ENCODE measurements at places on chromosomes 3 and 15.
A peak's percentile ranks its signal among the peaks of the same experiment; 100 is the strongest.

DNA sequence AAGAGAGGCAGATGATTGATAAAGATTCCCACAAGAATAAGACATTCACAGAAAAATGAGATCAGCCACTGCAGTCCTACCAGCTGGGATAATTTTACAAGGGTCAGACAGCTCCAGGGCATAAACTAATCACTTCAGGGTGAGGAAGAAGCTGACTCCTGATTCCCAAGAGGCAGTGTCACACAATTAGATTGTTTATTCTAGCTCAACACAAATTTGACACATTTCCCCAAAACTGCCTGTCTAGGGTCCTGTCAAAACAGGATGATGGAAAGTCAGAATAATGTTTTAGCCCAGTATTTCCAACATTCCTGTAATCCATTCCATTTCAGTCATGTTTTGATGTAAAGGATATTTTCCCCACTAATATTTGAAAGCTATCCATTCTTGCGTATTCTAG lies 110.8 kb downstream of the TNIK start:
- no peak for DNase-seq

GRCh38 chr3:127733781-127734180 lies 61.0 kb downstream of the ABTB1 start:
- DNase-seq = no peak

- DNase-seq = no peak
These were observed 44.9 kb upstream of the B3GALNT1 start for GRCh38 chr3:161150001-161150525.

- no peak for DNase-seq
These were observed 80.3 kb downstream of the FAIM start for GRCh38 chr3:138688871-138689299.

- DNase-seq = no peak
These were observed 244.9 kb downstream of the FAM43A start for GRCh38 chr3:194930377-194931204.

GRCh38 chr3:186705882-186706780 lies 11.0 kb upstream of the KNG1 start:
- no peak for DNase-seq

DNA sequence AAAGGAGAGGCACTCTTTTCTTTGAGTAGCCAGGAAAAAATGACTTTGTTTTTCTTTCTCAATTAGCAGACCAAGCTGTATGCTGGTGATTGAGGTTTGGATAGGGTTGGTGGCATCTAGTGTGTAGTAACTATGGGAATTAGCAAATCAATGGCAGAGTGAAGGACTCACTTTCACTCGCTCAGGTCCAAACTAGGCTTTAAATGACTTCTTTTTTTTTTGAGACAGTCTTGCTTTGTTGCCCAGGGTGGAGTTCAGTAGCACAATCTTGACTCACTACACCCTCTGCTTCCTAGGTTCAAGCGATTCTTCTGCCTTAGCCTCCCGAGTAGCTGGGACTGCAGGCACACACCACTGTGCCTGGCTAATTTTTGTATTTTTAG lies 35.9 kb downstream of the PRKCI start:
- DNase-seq = no peak

DNA sequence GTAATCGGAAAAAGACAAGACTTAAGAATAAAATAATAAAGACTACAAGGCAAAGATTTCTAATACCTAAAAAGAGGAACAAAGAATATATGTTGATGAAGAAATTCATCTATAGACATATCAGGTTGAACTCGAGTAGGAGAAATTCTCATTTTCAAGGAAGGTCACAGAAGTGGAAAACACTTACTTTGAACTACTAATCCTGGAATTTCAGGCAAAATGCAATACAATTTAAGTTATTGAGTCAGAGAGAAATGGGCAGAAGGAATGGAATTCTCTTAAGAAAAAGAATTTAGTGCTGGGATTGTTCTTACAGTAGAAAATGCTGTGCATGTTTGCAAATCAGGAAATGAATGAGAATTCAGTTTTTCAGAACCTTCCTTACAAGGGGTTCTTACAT lies 135.9 kb upstream of the TGFBR2 start:
- no peak for DNase-seq

GRCh38 chr15:63048776-63049665 lies 6.5 kb downstream of the TPM1 start:
- no peak for DNase-seq

- DNase-seq = no peak
These were observed 11.0 kb upstream of the STARD5 start for GRCh38 chr15:81334768-81335435.

DNA sequence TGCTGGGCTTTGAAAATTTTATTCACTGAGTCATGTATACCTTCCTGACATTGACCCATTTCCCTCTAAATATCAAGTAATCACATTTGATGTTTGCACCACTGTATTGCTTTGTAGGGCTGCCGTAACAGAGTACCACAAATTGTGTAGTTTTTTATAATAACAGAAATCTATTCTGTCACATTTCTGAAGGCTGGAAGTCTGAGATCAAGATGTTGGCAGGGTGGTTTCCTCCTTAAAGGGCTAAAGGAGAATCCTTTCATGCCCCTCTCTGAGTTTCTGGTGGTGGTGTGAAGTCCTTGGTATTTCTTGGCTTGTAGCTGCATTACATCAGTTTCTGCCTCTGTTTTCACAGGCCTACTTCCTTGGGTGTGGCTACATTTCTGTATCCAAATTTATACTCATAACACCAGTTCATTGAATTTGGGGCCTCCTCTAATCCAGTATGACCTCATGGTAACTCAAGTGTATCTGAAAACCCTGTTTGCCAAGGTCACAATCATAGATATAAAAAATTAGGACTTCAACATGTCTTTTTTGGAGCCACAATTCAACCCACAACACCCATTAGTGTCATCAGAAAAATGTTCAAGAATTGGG lies 29.1 kb upstream of the ST6GAL1 start:
- DNase-seq = no peak

DNA sequence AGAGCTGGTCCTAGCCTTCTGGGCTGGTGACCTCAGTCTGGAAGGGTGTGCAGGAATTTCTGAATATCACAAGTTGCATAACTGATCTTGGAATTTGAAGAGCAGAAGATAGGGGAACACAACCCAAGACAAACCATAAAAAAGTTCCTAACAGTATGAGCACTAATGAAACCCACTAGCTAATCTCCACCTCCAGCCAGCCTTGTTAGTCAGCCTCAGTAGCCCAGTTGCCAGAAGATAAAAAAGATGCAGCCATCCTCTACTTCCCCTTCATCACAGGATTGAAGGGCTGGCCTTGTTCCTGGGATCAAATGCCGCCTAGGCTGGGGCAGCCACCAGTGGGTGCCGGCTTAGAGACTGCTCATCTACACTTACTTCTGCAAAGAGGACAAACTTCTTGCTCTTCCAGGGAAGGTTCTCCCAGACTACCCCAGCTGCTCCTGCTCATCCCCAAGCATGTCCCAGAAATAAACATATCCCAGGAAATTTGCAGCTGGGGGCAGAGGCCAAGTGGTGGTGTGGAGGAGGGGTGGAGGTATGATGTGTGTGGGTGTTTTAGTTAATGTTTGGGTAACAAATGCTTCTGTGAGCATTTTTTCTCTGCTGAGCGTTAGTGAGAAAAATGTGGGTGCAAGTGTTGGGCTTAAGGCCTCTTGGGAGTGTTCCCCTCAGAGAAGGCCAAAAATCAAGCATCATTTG lies 9.2 kb upstream of the ITGA11 start:
- DNase-seq = no peak

- DNase-seq = no peak
These were observed 362.6 kb downstream of the LPP start for GRCh38 chr3:188516515-188516914.

DNA sequence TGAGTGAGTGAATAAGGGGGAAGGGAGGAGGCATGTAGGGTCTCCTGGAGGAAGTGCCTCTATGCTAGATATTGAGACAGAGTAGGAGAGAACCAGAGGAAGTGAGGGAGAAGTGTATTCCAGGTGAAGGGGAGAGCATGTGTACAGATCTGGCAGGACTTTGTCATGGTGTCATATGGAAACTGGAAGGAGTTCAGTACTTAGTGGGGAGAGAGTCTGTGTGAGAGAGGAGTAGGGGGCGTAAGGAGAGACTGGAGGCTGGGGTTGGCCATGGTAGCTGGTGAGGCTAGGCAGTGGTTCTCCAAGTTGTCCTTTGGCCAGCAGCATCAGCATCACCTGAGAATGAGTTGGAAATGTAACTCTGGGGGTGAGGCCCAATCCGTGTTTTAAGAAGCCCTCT lies 29.6 kb upstream of the EPHB1 start:
- no peak for DNase-seq

GRCh38 chr3:77682162-77682561 lies 642.3 kb downstream of the ROBO2 start:
- no peak for DNase-seq

GRCh38 chr15:70246623-70247220 lies 149.0 kb upstream of the TLE3 start:
- DNase-seq = no peak

- DNase-seq = no peak
These were observed 27.0 kb upstream of the ANKDD1A start for GRCh38 chr15:64884679-64885078.

DNA sequence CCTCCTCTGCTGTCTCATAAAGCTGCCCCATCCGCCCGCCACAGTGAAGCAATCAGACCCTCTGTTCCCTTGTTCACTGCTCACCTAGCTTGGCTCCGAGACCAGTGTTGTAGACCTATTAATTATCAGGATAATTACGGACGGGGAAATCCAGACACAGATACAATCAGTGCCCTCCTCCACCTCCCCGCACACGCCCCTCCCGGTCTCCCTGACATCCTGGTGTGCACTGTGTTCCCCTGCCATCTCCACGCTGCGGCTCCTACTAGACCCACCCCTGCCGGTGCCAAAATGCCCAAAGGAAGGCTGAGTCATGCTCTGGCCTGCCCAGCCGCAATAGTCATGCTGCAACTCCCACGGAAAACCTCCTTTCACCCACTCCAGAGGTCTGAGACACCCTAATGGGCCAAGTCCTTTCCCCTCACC lies 277.3 kb upstream of the TLE3 start:
- no peak for DNase-seq

DNA sequence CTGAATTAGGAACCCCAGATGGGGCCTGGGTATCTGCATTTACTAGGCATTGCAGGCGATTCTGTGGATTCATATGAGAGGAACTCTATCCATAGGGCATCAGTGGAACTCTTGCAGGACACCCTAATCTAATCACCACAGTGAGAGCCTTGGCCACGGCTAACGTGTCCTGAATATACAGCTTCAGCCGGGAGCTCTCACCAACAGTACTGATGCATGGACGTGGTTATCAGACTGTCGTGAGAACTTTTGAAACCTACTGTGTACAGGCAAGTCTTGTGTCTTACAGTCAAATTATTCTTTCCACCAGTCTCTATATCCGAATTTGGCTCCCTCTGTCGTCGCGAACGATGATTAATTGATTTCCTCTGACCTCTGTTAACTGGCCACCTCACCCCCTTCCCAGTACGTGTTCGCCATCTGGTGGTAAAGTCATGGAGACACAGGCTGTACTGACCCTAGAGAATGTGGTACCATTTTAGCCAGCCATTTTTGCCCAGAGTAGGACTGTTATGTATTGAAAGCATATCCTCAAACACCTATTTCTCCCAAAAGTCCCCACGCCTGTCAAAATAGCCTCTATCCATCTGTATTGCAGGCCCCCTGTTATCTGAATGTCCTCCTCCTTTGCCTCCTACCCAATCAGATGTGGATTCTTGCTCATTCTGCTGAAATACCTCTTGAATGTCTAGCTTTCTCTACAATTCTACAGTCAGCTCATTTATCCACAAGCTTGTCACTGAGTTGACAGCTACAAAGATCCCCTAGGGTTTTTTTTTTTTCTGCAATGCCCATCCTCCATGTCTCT lies 39.7 kb downstream of the GLDN start:
- DNase-seq = peak; percentile 69

DNA sequence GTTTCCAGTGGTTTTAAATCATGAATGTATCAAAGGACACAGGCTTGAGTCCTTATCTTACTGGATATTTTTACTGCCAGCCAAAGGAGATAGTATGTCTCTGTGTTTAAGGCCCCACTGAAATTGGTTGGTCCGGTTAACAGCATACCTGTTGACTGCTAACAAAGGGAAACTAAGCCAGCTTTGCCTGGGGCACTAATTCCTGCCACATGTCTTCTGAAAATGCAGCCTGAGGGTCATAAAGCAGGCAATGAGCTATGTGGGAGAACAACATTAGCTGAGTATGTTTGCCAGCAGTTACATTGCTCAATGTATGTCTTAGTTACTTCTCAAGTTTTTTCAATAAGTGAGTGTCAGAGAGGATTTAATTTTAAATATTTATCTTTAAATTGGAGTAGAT lies 12.4 kb downstream of the PLS1 start:
- no peak for DNase-seq

- DNase-seq = no peak
These were observed 4.4 kb upstream of the XIRP1 start for GRCh38 chr3:39196671-39197356.

- DNase-seq = no peak
These were observed 171.7 kb downstream of the TLE3 start for GRCh38 chr15:69926006-69926405.

DNA sequence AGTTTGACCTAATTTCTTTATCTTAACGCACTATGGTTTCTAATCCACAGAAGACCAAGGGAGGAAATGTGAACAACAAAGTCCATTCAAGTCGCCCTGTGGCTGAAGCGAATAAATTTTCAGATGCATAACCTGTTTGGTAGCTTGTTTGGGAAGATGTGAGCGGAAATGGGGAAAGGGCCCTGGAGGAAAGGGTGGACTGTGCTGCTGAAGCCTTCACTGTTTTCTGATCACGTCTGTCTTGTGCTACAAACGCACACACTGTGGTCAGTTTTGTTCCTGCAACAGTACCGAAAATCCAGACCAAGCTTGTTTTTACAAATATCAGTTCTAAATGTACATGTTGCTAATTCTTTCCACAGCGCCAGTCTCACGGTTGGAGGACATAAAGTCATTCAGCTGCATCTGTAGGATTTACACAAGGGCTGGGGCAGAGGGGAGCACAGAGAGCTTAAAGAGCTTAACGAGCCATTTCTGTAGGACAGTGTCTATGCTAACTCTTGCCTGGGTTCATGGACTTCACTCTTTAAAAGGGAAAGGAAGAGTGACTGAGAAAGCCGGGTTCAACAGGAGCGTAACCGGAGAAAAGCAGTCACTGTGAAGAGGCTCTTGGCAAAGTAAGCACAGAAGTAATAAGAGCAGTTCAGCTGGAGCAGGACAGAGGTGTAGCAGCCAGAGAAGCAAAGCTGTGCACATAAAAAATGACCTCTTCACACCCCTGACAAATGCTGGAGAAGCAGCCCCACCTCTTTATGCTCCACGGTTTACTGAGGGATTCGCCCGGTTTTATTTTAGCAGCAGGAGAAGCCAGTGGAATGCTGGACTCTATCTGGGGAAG lies 66.6 kb downstream of the USF3 start:
- no peak for DNase-seq

DNA sequence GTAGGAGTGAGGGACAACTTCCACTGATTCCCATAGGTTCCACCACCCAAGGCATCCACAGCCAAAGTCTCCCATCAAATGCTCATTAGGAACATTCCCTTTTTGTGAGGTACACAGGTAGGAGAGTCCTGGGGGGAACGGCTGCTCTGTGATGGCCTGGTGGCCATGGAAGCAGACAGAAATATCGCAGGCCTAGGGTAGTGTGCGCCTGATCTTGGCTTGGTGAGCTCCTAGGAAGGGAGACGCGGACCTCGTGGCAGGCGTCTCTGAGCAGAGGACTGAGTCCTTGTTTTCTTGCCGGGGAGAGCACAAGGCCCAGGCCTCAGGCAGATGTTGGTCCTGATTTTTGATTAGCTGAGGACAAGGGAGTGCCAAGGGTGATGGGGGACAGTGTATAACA lies 99.5 kb downstream of the SNRPN start:
- no peak for DNase-seq
